ENCODE measurements at places on chromosomes 13 and 19.
A peak's percentile ranks its signal among the peaks of the same experiment; 100 is the strongest.

- no peak for DNase-seq
Measured at GRCh38 chr13:27967736-27968315, 1.3 kb downstream of the CDX2 start.

GRCh38 chr19:14337510-14337909, 43.7 kb upstream of the ADGRE5 start:
- DNase-seq: no peak

- no peak for DNase-seq
Measured at GRCh38 chr13:50685491-50685890, 158.0 kb downstream of the DLEU7 start.

DNA sequence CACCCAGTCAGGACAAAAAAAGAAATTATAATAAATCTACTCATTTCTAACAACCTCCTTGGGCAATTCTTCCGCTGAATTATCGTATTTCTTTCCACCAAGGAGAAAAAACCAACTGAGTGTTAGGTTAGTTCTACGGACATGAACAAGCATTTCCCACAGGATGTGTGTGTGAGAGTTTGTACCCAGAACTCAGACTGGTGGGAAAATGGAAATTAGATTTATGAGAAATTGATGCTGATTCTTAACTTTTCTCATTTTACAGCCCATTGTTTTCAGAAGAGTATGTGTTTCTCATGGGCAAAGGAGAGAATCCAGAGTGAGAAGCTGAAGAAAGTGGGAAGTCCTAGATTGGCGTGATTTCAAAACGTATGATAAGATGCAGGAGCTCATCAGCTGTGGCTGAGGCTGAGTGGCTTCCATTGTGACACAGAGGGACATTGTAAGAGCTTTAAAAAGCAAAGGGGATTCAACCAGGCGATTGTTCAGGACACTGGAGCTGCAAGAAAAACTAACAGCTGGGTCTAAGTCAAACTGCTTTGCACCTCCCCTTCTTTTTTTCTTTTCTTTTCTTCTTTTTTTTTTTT, 184.7 kb upstream of the ARGLU1 start:
- DNase-seq: no peak

- DNase-seq: no peak
Measured at GRCh38 chr13:19519049-19519448, 42.3 kb downstream of the TPTE2 start.

GRCh38 chr19:5799247-5800241, 5.3 kb upstream of the NRTN start:
- DNase-seq: no peak

DNA sequence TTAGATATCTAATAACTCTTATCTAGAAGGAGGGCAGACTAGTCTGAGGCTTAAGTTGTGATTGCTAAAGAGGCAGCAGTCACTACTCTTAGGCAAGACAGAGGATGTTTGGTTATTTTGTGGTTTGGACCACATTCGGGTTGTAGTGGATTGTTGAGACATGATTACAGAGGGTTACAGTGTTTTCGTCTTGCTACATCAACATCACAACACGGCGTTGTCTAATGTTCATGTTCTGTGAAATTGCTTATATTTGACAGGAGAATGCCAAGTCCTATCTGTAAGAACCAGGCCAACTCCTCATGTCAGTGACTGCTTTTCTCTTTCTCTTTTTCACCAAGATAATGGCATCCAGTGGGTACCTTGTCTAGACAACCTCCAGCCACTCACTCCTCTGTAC, 16.8 kb upstream of the TM9SF2 start:
- DNase-seq: no peak

DNA sequence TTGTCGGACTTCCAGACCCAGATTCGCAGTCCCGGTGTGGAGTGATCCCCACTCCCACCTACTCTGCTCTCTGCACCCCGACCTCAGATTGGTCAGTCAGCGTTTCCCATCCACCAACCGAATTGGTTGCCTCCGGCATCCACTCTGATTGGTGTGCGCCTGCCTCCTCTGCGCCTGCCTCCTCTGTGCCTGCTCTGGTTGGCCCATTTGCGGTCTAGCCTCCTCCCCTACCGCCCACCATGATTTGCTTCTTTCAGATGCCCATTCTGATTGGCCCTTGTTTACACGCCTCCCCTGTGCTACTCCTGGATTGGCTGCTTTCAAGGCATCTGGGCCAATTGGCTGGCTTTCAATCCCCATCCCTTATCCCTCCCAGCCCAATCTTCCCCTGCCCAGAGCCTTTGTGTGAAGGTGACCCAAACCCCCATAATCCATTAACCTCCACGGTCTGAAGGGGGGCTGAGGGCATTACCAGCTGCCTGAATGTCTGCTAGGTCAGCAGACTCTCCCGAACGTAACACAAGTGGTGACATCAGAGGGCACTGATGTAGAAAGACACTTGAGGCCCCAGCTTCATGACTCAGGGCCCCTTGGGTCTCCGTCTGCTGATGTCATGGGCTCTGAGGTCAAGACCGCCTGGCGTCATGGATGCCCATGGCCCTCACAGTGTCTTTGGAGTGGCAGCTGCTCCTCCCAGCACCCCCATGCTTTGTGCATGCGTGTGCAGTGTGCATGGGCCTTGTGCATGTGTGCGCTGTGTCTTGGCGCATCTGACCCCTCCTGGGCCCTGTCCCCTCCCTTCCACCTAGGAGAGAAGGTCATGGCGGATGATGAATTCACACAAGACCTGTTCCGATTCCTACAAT, 80.4 kb downstream of the MAP4K1 start:
- DNase-seq: no peak

DNA sequence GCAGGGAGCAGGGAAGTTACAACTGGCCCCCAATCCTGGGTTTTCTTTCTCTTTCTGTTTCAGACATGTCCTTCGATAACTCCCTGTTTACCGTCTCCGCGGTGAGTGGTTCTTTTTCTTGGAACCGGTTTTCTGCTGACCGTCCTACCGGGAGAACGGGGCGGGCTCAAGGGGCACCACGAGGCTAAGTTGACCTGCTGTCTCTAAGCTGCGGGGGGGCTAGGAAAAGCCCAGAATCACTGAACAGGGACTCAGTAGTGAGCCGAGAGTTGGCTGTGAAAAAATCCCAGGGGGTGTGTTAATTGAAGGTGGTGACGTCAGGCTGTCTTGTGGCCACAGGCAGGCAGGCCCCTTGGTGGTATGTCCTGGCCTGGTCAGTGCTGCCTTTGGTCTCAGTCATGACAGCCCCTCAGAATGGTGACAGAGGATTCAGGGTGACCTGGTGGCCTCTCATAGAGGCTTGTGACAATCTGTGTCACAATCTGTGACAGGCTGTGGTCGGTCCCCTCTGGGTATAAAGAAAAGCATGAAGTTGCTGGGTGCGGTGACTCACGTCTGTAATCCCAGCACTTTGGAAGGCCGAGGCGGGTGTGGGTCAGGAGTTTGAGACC, 8.1 kb upstream of the CARM1 start:
- no peak for DNase-seq

GRCh38 chr13:76816394-76816793, 69.8 kb downstream of the KCTD12 start:
- DNase-seq: no peak

DNA sequence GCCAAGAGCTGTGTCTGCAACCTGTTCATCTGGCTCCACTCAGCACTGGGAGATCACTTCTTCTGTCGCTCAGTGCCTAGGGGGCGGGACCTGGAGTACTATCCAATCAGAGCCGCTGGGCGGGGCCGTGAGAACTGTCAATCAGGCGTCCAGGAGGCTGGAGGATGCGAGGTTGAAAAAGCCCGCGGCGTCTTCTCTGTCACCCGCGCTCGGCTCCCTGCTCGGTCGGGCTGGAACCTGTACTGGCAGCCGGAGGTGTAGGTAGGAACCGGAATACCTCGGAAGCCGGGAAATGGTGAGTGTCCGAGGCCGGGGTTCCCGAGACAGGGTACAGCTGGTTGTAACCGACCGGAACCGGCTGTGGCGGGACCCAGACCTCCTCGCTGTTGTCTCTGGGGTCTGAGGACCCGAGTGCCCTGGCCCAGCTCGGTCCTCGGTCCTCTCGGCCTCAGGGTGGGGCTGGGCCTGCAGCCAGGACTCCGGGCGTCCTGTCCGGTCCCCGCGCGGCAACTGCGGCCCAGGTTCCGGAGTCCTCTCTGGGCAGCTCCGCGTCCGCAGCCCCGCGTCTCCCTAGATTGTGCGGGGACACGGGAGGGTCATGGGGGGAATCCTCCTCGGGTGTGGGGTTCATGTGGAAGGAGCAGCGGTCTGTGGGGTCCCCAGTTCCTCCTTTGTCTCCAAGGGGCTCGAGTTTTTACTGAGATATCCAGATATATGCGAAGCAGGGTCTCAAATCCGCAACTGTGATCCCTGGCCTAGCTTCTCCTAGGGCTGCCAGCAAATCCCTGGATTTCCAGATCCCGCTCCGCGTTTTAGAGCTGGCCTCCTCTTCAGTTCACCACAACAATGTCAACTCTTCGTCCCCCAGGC, 42.6 kb downstream of the ZNF627 start:
- DNase-seq: peak; percentile 88

DNA sequence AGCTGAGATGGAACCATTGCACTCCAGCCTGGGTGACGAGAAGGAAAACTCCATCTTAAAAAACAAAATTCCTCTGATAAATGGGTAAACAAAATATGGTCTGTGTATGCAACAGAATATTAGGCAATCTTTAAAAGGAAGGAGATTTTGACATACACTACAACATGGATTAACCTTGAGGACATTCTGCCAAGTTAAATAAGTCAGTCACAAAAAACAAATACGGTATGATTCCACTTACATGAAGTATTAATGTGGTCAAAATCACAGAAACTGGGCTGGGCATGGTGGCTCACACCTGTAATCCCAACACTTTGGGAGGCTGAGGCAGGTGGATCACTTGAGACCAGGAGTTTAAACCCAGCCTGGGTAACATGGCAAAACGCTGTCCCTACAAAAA, 3.0 kb upstream of the ZNF444 start:
- DNase-seq: no peak

DNA sequence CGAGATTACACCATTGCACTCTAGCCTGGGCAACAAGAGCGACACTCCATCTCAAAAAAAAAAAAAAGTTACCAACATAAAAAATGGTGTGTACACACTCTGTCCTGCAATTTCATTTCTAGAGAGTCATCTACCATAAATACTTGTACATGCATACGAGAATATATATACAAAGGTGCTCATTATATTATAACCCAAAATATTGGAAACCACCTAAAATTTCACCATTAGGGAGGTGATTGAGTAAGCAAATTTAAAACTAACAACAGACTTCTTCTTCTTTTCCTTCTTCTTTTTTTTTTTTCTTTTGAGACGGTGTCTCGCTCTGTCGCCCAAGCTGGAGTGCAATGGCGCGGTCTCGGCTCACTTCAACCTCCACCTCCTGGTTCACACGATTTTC, 7.4 kb upstream of the C5AR1 start:
- DNase-seq: no peak

DNA sequence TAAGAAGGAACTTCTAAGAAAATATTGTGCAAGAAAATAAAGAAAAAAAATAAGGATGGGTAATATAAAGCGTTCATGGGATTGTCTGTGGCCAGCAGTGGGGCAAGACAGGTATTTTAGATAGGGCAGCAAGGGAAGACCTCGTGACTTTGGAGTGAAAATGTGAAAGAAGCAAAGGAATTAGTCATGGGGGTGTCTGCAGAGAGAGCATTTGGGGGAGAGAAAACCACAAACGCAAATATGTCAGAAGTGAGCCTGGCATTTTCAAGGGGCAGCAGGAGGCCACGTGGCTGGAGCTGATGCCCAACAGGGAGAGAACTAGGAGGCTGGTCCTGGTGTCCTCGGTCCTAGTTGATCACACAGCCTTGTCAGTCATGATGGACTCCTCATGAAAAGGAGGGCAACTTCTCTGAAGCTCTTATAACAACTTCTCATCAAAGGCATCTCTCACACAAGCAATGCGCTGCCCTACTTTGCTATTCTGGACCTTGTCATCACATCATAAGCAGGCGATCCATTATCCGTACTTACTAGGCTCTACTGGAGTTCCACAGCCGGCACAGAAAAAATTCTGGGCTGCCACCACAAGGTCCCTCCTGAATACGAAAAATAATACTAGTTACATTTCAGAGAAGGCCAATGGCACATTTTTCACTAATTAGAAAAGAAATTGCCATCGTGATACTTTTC, 31.0 kb downstream of the RUBCNL start:
- DNase-seq: no peak

GRCh38 chr13:95573221-95573620, 20.7 kb downstream of the CLDN10 start:
- DNase-seq: no peak

DNA sequence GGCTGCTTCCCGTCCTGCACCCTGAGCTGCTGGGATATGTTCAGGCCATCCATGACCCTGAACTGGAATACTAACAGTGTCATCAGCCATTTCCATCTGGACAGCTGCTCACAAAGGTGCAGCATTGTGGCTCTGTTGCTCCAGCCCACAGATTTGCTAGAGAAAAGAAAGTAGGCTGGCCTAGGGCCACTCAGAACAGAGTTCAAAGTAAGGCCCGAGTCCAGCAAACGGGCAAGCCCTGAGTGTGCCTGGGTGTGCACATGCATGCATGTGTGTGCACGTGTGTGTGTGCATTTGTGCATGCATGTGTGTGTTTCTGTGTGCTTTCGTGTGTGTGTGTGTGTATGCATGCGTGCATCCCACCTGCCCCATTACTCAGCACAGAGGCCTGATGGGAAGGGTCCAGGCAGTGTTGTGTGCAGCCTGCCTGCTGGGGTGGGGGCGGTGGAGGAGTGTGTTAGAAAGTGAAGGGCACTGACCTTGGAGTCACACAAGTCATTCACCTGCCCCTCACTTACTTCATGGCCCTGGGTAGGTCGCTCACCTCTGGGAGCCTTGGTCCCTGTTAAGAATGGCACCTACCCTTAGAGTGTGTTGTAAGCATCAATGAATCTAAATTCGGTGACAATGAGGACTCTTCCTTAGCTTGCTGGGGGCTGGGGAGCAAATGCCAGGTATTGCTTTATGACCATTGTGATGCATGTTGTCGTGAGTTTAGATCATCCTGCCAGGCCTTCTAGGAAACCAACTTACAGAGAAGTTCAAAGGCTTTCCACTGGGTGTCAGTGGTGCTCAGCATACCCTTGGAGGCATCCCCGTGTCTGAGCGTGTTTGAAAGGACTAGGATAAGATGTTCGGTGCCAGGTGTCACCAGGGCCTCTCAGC, 53.2 kb downstream of the GPR12 start:
- peak; percentile 68 for DNase-seq

GRCh38 chr19:18932216-18932841, 8.7 kb downstream of the HOMER3 start:
- no peak for DNase-seq
